CD4-positive, alpha-beta T cell treated with Interleukin-2 at 100 ng/mL for 4 hours (primary cell): ENCODE measurements at places on chromosomes 12 and 14.

DNA sequence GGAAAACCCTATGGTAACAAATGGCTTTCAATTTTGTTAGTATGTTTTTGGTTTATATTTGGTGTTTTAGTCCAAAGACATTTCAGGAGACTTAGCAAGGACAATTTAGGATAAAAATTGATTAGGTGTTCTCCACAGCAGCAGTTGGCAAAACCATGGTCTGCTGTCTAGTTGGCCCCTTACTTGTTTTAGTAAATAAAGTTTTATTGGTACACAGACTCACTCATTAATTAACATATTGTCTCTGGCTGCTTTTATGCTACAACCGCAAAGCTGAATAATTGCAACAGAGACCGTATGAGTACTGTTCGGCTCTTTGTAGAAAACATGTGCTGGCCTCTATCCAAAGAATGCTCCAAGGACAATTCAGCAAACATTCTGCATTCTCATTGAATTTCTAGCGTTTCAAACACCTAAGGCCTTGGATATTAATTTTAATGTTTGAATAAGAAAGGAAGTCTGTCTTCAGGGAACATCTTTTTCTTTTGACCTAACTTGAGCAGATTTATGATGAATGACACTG is 77.7 kb downstream of the CCDC92 start:
- DNase-seq = no peak

- DNase-seq = peak; percentile 22
Observed at GRCh38 chr12:24839268-24839791, 109.6 kb downstream of the BCAT1 start.

DNA sequence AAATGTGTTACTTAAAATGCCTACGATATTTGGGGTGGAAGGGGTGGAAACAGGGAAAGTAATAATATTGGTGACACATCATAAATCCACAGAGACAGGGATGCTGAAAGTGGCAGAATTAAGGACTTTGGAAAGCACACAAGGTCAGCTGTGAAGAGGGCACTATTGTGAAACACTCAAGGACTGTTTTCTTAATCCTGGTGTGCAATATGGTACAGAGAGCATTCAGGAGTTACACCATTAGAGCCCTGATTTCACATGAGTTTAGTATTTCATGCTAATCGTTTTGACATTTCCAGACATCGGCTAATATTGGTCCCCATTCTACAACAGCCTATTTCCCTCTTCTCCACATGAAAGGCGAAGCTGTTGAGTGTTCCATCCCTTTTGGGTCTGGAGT is 219.2 kb downstream of the MSRB3 start:
- DNase-seq = no peak

DNA sequence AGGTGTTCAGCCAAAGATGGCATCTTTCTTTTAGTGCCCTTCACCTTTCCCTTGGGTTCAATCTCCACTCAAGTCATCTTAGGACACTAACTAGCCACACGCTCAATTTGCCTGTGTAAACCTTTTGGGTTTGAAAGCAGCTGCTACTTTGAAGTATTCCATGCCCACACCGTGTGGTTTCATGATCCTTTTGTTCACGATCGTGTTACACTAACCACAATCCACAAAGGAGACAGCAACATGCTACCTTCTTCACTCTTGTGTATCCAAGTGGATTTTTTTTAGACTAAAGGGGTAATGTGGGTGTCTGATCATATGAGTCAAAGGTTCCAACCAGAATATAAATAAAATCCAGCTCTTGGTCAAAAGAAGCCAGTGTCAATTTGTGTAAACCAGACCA is 122.7 kb upstream of the FAR2 start:
- no peak for DNase-seq

- DNase-seq = no peak
Observed at GRCh38 chr14:42710071-42710470, 1103.4 kb downstream of the LRFN5 start.

GRCh38 chr14:76918256-76918781 is 92.1 kb downstream of the LRRC74A start:
- no peak for DNase-seq

DNA sequence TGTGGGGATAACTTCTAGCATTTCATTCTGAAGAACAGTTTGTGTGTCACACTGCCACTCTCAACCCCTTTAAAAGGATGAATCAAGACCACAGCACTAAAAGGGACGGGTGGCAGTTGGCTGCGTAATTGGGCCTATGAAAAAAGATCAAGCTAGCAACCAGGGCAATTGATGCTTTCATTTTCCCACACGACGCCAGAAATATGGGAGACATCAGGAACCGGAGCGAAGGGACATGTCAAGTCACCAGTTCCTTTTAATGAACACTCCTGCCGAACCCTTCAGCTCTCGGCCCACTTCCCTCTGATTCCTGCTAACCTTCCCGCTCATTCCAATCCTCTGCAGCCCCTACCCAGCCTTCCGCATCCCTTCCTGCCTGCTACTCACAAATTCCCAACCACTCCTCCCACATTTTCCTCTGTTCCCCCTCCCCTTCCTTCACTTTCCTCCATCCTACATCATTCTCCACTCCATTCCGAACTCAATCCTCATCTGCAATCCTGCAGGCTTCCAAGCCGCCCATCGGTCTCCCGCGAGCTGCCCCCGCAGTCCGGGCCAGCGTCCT is 753 bp downstream of the CSRNP2 start:
- peak; percentile 30 for DNase-seq

GRCh38 chr14:102248121-102248520 is 56.8 kb downstream of the MOK start:
- DNase-seq = no peak

DNA sequence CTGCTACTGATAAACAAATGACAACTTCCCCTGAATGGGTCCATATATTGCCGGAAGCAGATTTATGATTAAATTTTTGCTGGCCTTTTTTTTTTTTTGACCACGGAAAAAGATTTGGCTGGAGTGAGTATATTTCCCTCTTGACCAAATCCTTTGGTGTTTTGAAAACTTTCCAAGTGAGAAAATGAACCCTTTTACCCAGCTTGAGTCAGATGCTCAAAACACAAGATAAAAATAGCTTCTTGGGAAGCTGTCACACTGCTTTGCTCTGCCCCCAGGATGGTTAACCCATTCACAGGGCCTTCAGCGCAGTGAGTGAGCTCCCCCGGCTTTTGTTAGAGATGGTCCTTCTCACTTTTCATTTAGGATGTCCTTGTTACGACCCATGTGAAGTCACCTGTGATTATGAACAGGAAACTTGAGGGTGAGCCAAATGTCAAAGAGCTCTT is 224.3 kb downstream of the PELI2 start:
- no peak for DNase-seq

DNA sequence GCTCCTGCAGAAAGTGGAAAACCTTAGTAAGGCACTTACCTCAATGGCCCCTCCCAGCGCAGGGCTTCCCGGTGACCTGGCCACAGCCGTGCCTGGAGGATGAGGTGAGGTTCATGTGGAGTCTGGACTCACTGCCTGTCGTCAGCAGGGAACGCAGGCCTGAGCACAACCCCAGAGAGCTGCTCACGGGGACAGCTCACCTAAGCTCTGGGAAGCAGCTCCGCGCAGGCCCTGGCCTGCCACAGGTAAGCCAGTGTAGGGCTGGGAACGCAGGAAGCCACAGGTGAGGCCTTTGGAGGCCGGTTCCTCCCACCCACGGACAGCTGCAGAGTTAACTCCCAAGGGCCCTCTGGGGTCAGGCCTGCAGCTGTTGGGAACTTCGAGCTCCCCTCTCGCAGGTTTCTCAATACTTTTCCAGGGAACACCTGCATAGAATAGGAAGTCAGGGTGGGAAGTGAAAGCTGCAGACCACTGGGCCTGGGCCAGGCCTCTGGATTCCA is 32.7 kb downstream of the ANAPC7 start:
- DNase-seq = no peak

GRCh38 chr12:63308671-63309070 is 157.7 kb upstream of the AVPR1A start:
- no peak for DNase-seq

GRCh38 chr12:91959220-91959619 is 186.4 kb downstream of the BTG1 start:
- no peak for DNase-seq

GRCh38 chr12:108826807-108827721 is 30.3 kb downstream of the SSH1 start:
- DNase-seq = no peak

DNA sequence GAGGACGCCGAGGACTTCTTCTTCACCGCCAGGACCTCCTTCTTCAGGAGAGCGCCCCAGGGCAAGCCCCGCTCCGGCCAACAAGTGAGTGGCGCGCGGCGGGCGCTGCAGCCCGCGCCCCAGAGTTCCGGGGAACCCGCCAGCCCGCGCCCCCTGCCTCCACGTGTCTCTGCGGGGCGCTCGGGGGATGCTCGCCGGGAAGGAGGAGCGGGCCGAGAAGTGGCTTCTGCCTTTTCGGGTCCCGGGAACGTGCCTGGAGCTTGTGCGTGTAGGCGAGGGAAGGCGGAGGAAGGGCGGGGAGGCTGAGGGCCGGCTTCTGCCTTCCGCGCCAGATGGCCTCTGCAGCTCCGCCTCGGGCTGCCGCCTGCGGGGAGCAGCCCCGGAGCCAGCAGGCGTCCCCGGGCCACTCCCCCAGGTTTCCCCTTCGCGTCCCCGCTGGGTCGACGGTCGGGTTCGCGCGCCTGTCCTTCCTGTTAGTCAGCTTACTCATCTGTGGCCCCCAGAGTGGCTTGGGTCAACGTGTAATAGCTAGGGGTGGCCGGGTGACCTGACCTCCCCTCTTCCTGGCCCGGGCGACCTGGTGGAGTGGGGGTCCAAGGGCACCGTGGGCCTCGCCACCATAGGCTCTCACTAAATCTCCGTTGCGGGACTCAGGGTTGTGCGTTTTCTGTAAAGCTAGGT is 505 bp downstream of the RASSF3 start:
- peak; percentile 68 for DNase-seq

GRCh38 chr14:31933716-31934115 is 143.4 kb upstream of the ARHGAP5 start:
- no peak for DNase-seq

DNA sequence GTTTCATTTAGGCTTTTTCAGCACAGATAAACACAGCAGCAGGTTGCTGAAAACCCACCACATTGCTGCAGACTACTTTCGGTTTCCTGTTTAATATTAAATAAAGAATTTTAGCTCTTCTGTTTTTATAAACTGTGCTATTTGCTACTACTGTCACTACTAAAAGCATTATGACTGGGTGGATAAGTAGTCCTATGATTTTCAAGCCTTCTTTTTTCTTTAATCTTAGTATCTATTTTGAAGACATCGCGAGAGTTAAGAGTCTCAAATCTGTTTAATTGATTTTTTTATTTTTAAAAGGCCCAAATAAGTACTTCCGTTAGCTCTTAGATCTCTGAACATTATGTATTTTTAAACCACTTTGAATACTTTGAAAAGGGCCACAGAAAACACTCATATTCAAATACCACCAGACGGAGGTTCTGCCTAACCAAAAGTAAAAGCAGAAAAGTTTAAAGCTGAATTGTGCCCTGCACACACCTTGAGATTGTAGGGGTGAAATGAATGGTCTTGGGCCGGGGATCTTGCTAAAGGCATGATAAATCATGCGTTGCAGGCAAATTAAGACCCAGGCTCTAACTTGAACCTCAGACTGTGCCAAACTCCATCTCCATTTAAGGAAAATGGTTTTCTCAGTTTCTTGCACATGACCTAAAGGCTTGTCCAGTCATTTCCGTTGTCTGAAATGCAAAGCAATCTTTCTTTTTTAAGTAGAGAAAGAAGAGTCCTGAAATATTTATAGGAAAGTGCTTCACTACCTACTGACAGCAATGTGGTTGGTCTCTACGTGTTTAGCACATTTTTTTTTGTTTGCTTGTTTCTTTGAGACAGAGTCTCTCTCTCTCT is 13.6 kb upstream of the FOXN3 start:
- peak; percentile 60 for DNase-seq

DNA sequence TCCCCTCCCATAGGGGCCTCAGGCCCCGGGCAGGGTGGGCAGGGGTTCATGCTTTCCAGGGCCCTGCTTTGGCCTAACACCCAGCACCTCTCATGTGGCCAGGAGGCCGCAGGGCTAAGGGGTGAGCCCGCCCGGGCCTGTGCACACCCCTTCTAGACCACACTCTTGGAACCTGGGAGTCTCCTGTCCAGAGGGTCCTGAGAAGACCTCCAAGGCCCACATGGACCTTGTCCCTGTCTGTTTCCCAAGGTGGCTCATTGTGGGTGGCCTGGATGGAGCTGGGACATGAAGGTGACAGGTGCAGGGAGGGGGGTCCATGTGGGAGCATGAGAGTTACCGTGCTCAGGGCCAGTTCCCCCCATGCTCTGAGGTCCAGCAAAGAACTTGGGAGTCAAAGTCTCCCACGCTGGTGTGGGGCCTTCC is 11.6 kb downstream of the DLK1 start:
- DNase-seq = no peak

GRCh38 chr12:83322809-83323208 is 636.1 kb downstream of the TMTC2 start:
- DNase-seq = no peak

DNA sequence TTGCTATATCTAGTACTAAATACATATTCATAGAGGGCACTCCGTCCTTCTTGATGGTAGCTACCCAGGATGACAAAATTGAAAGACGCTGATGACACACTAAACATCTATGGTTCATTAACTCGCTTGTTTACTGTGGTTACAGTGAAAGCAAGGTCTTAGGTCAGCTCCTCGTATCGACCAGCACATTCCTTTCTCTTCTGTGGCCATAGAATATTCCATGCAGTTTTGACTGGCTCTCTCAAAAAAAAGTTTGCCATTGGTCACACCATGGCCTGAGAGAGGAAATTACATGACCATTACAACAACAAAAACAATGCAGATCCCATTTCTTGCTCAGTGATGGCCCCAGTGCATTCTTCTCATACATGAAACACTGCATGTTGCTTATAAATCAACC is 411.4 kb upstream of the SOX5 start:
- no peak for DNase-seq

- no peak for DNase-seq
Observed at GRCh38 chr12:59118356-59118755, 198.1 kb upstream of the LRIG3 start.

DNA sequence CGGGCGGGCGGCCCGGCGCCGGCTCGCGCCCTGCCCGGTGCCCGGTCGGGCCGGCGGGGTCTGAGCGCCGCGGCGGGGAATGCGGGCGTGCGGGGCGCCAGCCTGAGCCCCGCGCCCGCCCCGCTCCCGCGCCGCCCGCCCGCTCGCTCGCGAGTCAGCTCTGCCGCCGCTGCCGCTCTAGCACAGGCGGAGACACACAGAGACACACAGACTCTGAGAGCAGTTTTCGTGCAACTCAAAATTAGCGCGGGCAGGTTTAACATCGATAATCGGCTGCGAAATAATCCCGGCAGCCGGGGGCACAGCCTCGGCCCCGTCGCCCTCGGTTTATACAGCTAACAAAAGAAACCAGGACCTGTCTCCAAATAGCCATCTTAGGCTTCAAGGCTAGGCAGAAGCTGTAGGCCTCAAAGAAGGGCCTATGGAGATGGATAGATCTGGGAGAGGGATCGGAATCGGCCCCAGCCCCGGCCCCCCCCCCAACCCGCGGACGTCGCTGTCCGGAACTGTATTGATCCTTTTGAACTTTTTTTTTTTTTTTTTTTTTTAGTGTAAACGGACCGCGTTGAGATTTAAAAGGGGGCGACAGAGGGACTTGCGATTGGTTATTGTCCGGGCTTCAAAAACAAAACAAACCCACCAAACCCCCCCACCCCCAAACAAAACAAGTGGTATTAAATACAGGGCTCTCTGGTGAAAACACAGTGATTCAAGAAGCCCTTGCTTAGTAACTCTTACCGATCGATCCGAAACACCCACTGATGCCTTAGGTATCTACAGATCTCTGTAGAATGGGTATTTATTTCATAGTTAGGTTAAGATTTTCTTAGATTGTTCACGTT is 1.1 kb downstream of the ARID2 start:
- DNase-seq = peak; percentile 64
